AML-193 (cell line): ENCODE measurements at places on chromosomes 12 and 14.

GRCh38 chr14:54261283-54261682, 135.5 kb upstream of the CDKN3 start:
- no peak for DNase-seq

DNA sequence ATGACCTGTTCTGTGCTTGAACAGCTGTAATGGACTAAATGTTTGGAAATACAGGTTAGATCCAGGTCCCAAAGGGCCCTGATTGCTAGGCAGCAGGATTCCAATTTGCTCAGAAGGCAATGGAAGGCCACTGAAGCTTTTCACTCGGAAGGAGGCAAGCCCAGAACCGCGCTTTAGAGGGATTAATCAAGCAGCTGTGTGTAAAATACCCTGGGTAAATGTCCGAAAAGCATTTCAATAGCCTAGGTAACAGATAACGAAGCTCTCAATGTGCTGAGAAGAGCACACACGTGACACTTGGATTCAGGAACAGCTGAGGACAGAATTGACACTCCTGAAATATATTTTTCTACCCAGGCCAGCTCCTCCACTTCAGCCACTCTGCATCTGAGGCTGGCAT, 436.1 kb downstream of the TMEM132D start:
- DNase-seq: no peak

- DNase-seq: no peak
Measured at GRCh38 chr12:25734529-25735180, 181.6 kb upstream of the LMNTD1 start.

DNA sequence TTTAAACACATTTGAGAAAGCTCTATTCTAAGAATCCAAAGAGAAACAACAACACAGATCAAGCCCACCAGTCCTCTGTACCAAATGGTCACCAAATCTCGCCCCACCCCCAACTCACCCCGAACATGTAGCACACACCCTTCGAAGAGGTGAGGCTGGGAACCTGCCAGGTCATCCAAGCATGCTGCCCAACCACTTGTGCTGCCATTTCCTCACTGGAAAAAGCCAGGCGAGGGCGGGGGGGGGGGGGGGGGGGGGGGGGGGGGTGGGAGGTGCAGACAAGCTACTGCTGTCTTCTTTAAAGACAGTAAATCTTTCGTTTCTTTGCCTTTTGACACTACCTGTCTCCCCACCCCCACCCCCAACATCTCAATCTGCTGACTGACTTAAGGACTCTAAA, 59.9 kb downstream of the SETD3 start:
- no peak for DNase-seq

DNA sequence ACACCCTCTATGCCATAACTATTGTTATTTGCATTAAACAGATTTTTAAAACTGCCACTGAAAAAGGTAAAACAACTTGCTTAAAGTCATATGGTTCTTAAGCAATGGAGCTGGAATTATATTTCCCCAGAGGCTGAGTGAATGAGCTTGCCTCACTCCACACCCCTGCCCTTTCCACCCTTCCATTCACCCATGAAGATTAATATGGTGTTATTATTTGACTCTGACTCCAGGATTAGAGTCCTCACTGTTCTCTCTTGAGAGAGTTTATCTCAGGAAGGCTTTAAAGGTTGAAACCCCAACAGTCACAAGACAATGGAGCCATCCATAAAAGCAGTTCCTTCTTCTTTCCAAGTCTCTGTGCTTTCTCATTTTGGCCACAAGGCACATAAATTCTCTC, 84.9 kb downstream of the RTN1 start:
- DNase-seq: no peak

GRCh38 chr14:25658988-25659387, 609.0 kb upstream of the STXBP6 start:
- DNase-seq: no peak

GRCh38 chr14:69580009-69580577, 5.4 kb upstream of the CCDC177 start:
- peak; percentile 8 for DNase-seq

DNA sequence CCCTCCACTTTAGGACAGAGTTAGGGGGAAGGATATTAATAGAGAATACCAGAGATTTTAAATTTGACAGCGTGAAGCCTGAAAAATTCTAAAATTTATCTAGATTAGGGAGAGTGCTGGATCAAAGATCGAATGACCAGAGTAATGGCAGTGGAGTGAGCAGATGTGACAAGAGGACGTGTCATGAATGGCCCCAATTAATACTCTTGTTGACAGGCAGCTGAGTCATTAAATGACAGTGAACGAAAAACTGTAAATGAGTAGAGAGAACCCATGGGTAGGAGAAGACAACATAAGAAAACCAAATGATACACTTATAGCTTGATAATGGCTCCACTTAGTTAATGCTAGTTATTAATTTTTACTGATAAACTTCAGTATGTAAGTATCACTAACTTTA, 73.9 kb upstream of the PLEKHA5 start:
- DNase-seq: no peak

DNA sequence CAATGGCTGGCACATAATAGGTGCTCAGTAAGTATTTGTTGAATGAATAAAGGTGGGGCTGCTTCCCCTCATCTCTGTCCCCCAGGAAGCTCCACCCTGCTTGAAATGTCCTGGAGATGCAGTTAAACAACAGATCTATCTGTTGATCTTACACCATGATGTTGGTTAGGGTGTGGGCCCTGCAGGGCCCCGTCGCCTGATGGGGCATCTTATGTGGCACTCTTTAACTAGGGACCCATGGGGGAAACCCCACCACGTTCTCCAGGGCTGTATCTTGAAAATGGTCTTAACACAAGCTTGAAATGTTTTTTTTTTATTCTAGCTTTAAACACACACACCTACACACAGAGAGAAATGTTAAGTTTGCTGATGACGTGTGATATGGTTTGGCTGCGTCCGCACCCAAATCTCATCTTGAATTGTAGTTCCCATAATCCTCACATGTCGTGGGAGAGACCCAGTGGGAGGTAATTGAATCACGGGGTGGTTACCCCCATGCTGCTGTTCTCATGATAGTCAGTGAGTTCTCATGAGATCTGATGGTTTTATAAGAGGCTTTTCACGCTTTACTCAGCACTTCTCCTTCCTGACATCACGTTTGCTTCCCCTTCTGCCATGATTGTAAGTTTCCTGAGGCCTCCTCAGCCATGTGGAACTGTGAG, 741.7 kb downstream of the VRK1 start:
- no peak for DNase-seq

DNA sequence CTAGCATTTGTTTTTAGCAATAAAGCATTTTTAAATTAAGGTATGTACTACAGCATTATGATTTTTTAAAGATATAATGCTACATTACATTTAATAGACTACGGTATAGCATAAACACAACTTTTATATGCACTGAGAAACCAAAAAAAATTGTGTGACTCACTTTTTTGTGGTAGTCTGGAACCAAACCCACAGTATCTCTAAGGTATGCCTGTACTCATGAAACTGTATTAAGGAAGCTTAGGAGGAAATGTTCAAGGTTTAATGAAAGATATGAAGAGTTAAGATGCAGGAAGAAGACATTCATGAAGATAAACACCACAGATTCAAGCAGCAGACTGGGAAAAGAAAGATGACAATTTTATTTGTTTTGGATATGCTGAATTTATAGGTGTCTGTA, 51.7 kb downstream of the PPP1R12A start:
- DNase-seq: no peak

- DNase-seq: peak; percentile 4
Measured at GRCh38 chr12:15494329-15495046, 172.2 kb downstream of the PTPRO start.

- DNase-seq: no peak
Measured at GRCh38 chr14:39218171-39218769, 15.4 kb upstream of the MIA2 start.

DNA sequence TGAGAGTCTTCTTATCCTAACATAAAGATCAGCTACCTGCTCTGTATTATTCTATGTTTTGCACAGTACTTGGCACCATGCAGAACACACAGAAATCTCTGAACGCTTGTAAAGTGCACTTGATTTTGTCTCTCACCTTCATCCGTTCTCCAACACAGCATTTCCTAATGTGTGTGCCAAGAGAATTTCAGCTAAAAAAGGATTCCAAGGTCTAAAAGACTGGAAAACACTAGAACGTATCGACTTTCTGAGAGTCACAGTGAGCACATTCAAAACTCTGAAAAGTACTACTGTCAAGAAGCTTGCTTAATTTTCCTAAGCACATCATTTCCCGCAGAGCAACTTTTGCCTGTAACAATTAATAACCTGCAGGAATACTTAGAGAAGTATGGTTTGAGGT, 211.1 kb downstream of the ANO2 start:
- no peak for DNase-seq

DNA sequence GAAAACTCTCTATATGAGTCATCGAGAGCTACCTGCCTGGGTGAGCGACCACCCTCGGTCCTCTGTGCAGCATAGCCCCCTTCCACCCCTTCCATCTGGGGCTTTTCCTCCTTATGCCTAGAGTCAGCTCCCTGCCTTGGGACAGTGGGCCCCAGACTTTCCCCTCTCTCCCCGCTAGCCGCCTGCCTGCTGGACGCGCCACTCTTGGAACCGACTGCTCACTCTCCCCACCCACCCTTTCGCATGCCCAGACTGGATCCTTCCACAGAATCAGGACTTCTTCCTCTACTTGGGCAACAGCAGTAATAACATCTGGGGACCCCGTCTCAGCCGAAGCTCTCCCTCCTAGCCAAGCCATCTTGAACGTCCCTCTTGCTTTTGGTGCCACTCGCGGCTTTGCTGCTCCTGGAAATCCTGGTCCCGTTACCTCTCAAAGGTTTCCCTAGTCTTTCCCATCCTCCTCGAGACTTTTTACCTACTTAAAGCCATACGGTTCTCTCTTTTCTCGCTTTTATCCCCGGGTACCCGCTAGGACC, 671 bp downstream of the ESYT1 start:
- no peak for DNase-seq

GRCh38 chr12:109946505-109946904, 46.4 kb downstream of the TCHP start:
- DNase-seq: no peak

DNA sequence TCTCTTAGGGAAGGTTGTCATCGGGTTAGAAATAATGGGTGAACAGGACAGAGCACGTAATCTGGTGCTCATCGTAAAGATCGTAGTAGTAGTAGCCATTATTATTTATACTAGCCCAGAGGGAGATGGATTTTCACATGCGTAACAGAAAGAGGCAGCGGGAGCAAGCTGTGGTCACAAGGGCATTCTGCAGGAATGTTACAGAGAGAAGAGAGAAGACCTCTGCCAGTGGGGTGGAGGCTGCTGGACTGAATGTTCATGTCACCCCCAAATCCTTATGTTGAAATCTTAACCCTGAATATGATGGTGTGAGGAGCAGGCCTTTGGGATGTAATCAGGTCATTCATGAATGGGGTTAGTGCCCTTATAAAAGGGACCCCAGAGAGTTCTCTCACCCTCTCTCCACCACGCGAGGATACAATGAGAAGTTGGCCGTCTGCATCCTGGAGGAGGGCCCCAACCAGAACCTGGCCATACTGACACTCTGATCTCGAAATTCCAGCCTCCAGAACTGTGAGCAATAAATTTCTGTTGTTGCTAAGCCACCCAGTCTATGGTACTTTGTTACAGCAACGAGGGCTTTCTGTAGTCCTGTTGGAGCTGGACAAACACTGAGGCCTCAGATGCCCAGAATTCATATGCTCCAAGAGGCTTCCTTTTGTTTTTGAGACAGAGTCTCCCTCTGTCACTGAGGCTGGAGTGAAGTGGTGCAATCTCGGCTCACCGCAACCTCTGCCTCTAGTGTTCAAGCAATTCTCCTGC, 131.2 kb upstream of the MED13L start:
- DNase-seq: no peak
